Retina (tissue), 1 donor: ENCODE measurements at places on chromosomes 13 and 19.

GRCh38 chr13:40186626-40187323 lies 479.7 kb downstream of the FOXO1 start:
- DNase-seq: no peak

DNA sequence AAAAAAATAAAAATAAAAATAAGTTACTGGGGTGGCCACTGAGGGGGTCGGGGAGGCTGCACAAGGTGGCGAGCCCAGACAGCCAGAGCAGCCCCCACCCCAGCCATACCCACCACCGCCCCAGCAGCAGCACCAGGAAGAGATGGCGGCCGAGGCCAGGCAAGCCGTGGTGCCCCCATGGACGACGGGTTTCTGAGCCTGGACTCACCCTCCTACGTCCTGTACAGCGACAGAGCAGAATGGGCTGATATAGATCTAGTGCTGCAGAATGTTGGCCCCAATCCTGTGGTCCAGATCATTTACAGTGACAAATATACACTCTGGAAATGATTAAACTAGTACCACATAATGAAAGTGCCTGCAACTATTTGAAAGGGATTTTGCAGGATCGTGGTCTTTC lies 71.6 kb upstream of the ZDHHC20 start:
- DNase-seq: no peak

DNA sequence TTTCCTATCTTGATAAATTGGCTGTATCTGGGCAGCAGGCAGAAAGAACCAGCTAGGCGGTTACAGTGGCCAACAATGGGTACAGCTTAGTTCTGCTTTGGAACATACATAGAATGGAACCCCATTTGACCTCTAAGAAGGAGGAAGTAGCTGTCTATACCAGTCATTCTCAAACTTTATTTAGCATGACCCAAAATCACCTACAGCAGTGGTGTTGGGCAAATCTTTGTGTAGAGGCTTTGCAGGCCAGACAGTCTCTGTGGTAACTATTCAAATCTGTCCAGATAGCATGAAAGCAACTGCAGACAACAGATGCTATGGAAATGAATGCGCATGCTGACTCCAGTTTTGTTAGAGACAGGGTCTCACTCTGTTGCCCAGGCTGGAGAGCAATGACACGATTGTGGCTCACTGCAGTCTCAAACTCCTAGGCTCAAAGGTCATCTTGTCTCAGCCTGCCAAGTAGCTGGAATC lies 12.0 kb upstream of the KCNC3 start:
- DNase-seq: no peak

DNA sequence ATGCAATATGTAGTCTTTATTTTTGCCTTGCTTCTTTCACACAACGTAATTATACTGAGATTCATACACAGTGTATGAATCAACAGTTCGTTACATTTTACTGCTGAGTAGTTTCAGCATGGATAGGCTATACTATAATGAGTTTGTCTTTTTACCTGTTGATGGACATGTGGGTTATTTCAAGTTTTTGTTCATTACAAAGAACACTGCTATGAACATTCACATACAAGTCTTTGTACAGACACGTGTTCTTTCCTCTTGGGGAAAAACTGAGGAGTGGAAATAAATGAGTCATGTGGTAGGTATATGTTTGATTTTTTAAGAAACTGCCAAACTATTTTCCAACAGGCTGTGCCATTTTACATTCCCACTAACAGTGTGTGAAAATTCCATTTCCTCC lies 35.1 kb downstream of the ENOX1 start:
- DNase-seq: no peak

- DNase-seq: peak; percentile 95
These were observed at the start of gene ZNF283 for GRCh38 chr19:43826787-43827754. ZNF283 (plus strand) TSS chr19:43827321; CDS start chr19:43833505, 6,184 bp downstream.

- DNase-seq: no peak
These were observed 22.9 kb upstream of the IGSF23 start for GRCh38 chr19:44590245-44591059.

DNA sequence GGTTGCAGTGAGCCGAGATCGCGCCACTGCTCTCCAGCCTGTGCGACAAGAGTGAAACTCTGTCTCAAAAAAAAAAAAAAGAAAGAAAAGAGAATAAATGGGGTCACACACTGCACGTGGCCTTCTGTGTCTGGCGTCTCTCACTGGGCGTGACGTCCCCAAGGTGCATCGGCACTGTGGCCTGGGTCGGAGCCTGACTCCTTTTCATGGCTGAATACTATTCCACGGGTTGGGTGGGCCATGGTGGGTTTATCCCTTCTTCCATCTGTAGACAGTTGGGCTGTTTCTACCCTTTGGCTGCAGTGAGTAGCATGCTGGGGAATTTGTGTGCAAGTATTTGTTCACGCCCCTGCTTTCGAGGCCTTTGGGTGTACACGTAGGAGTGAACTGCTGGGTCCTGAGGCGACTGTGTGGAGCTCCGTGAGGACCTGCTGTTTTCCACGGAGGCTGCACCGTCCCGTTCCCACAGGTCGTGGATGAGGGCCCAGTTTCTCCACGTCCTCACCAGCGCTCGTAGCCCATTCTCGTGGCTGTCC lies 8.3 kb upstream of the MISP start:
- no peak for DNase-seq

- DNase-seq: no peak
These were observed 3.0 kb upstream of the IGFL1 start for GRCh38 chr19:46226438-46226973.

- peak; percentile 86 for DNase-seq
These were observed 65.9 kb downstream of the KCNRG start for GRCh38 chr13:50080911-50081678.

DNA sequence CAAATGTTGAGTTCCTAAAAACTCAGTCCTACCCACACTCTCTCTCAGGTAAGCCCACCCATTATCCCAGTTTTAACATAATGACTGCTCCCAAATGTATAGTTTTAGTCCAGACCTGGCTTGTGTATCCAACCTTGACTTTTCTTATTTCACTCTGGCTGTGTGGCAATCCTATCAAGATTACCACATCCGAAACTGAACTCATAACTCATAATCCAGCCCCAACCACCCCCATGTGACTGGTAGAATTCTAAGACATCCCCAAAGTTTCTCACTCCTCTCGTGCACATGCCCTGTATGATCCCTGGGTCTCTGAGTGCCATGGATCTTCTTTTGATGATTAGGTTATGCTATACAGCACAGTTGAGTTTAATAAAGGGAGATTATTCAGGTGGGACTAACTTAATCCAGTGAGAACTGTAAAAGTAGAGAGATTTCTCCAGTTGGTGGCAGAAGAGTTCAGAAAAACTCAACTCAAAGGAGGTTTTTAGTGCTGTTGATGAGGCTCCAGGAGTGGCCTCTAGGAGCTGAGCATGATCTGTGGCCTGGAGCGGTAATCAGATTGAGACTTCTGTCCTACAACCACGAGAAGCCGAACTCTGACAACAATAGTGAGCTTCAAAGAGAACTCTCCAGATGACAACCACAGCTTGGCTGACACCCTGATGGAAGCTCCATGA lies 413.4 kb downstream of the ZNF536 start:
- DNase-seq: no peak

DNA sequence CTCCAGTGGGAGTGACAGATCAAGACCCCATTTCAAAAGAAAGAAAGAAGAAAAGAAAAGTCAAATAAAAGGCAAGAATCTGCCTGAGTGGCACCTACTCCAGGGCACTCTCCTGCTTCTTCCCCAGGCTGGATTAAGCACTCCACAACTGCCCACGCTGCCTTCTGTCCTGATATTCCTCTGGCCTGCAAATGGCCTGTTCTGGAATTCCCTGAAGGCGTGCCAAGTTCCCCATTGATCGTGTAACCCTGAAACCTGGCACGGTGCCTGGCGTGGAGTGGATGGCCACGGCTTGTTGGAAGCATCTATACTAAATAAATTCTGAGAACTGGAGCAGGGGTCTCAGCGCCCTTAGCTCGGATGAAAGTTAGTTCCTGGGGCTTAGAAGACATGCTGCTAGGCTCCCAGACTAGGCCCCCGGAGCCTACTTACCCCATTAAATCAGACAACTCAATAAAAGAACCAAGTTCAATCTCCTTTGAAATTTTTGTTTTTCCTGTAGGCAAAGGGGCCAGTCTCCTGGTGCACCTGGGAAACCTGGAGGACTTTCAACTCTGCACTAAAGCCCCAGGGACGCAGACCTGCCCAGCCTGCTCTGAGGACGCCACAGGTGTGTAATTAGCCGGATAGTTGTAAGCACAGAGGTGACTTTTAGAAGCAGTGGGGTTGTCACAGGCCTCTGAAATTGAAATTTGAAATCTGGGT lies 21.9 kb downstream of the ANKRD27 start:
- no peak for DNase-seq

GRCh38 chr19:39099341-39099740 lies 15.2 kb downstream of the ACP7 start:
- no peak for DNase-seq

- peak; percentile 77 for DNase-seq
These were observed 23.4 kb downstream of the IPO5 start for GRCh38 chr13:97976610-97977521.

- no peak for DNase-seq
These were observed 8.7 kb upstream of the UBAC2 start for GRCh38 chr13:99191900-99192399.

- no peak for DNase-seq
These were observed 15.1 kb upstream of the RNASEH2B start for GRCh38 chr13:50894504-50894903.

DNA sequence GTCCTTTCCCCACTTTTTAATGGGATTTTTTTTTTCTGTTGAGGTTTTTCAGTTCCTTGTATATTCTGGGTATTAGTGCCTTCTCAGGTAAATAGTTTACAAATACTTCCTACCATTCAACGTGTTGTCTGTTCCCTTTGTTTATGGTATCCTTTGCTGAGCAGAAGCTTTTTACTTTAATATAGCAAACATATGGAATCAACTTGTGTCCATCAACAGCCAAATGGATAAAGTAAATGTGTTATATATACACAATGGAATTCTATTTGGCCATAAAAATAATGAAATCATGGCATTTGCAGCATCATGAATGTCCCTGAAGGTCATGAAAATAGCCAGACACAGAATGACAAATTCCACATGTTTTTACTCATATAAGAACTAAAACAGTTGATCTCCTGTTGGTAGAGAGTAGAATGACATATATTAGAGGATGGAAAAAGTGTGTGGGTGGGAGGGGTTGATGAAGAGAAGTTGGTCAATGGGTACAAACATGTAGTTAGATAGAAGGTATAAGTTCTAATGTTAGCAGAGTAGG lies 500.8 kb downstream of the SLITRK6 start:
- no peak for DNase-seq

GRCh38 chr13:54750521-54750920 lies 1721.9 kb downstream of the OLFM4 start:
- no peak for DNase-seq
